ENCODE measurements at places on chromosomes 2 and 18.

- no peak for DNase-seq
Measured at GRCh38 chr2:217905395-217905794, 97.4 kb downstream of the TNS1 start.

DNA sequence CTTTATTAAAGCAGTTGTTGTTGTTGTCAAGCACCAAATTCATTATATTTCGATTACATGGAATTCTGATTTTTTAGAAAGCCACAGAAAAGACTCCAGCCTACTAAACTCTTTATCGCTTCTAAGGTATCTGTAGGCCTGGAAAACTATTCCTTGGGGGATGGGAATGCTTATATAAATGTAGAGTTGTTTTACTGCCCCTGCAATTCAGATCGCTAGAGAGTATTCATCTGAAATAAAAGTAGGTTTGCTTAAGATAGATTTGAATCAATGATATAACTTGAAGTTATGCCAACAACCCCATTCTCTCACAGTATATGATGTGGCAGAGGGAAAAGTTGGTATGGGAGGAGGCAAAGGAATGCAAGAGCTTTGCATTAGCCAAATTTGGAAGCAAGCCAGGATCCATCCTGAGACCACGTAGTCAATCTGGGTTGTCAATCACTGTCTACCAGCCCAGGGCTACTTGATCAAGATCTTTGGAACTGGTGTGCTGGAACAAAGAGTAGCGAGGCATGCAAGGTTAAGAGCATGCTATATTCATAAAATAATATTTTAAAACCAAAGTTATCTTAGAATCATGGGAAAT lies 95.9 kb downstream of the LYPD6B start:
- DNase-seq = no peak

DNA sequence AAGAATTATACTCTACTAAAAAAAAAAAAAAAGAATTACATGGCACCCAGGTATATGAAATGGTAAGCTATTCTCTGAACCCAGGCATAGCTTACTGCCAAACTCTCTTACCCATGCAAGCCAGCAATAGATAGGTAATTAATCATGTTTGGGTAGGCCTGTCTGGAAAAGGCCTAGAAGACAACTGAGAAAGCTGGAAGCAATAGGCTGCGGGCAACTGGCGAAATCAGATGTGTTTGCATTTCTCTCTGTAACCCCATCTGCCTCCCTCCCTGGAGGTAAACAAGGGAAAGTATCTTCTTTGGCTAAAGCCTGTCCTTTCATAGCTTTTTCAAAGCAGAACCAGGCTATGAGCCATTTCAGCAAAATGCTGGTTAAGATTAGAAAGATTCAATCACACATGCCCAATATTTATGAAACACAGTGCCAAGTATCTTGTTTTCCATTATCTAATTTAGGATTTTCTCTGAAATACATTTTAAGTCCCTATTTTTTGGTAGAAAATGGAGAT lies 934.8 kb upstream of the DDX18 start:
- DNase-seq = no peak

DNA sequence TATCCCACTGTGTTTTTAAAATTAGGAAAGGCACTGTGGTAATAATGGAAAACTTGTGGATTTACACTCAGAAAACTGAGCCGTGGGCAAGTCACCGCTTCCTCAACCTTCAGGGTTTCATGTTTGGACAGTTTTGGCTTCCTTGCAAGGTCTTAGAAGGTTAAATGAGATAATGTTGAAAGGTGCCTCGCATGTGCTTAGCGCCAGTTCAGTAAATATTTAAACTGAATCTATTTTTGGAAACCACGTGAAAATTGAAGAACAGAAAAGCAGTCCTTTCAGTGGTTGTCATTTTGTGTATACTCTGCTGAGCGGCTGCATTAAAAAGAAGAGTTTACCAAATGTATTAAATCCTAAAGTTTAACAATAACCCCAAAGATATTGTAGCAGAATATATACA lies 15.2 kb upstream of the AGAP1 start:
- DNase-seq = no peak

- DNase-seq = no peak
Measured at GRCh38 chr2:129798626-129799025, 180.8 kb upstream of the RAB6C start.

- DNase-seq = no peak
Measured at GRCh38 chr2:37790019-37790418, 118.6 kb upstream of the CDC42EP3 start.

DNA sequence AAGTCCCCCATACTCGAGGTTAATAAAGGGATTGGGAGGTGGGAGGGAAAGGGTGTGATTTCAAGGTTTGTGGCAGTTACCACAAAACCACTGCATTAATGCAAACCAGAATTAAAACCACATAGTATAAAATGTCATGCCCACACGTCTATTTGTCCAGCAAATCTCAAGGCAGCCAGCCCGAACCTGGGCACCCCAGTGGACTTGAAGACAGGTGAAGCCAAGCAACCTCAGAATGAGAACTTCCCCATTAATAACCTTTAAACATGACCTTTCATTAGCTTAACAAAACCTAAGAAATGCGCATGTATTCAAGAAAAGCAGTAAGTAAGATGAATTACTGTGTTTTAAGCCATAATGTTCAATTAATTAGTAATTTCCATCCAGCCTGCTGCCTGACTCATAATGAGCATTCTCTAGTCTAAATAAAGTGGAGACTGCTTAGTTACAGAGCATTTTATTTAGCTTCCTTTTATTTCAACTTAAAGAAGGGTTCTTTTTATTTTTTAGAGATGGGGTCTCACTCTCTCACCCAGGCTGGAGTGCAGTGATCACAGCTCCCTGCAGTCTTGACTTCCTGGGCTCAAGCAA lies 229.6 kb downstream of the FAM210A start:
- DNase-seq = no peak

- no peak for DNase-seq
Measured at GRCh38 chr2:133486771-133487191, 81.5 kb downstream of the NCKAP5 start.

DNA sequence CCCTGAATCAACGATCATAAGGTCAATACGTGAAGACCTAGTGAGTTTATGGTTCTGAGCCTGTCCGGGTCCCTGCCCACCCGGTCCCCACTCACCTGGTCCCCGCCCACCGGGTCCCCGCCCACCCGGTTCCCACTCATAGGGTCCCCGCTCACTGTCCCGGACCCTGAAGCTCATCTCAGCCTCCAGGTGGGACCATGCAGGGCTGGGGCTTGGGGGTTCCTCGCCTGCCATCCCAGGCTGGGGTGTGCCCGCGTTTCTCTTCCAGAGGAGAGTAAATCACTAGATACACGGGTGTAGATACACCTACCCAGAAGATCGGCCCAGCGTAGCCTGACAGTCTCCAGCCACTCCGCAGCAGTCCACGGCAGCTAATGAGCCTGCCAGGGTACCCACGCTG lies 131.5 kb downstream of the MBP start:
- no peak for DNase-seq

GRCh38 chr2:49812730-49813129 lies 658.4 kb upstream of the FSHR start:
- no peak for DNase-seq

DNA sequence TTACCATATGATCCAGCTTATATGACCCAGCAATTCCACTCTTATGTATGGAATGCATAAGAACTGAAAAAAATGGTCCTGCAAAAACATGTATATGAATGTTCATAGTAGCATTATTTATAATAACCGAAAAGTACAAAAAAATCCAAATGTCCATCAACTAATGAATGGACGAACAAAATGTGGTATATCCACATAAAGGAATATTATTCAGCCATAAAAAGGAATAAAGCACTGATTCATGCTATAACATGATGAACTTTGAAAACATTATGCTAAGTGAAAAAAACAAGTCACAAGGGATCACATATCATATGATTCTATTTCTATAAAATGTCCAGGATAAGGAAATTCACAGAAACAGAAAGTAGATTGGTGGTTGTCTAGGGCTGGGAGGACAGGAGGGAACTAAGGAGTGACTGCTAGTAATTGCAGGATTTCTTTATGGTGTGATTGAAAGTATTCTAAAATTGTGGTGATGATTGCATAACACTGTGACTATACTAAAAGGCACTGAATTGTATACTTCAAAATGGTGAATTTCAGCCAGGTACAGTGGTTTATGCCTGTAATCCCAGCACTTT lies 10.0 kb upstream of the DIS3L2 start:
- DNase-seq = no peak

DNA sequence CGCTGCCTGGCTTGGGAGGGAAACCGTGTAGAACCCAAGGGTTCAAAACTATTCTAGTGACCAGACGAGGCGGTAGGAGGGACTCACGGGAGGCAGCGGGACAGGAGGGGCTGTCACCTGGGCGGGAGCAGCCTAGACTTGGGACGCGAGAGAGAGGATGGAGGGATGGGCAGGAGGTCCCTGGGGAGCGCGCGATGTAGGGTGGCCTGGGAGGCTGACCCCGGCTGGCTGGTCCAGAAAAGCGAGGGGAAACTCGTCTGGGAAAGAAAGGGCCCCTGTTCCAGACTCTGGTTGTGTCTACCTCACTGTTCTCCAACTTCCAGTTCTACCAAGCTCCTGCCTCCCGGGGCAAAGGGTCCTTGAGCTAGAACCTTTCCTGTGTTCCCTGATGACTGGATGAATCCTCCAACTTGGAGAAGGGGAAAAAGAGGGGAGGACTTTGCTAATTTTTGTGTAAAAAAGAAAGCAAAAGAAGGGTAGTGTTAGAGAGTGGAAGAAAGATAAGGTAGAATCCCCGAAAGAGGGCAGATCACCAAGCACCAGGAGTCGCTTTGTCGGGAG lies 1.4 kb downstream of the DOK6 start:
- peak; percentile 1 for DNase-seq

- no peak for DNase-seq
Measured at GRCh38 chr18:66534110-66534509, 69.8 kb downstream of the CDH19 start.

- DNase-seq = no peak
Measured at GRCh38 chr2:223969315-223969714, 12.1 kb downstream of the MRPL44 start.

- no peak for DNase-seq
Measured at GRCh38 chr2:112830682-112831512, 5.7 kb downstream of the IL1B start.

DNA sequence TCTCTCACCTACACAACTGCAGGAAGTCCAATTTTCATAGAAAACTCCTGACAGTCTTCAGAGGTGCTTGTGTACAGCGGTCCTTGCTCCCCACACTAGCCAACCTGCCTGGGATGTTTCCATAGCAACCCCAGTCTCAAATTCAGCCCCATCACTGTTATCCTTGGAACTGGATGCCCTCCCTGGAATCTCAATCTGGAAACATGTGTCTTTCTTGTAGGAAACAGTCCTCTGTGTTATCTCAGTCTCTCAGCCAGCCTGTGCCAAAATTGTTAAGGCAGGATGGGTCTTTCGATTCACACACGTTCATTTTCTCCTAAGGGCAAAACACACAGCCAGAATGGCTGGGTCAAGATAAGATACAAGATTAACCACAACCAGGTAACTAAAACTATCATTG lies 295.5 kb upstream of the RND3 start:
- no peak for DNase-seq

- no peak for DNase-seq
Measured at GRCh38 chr18:55856229-55856628, 268.2 kb upstream of the TCF4 start.

- no peak for DNase-seq
Measured at GRCh38 chr18:21191596-21192307, 50.3 kb upstream of the GREB1L start.

GRCh38 chr2:9556121-9556743 lies 602 bp upstream of the ADAM17 start:
- no peak for DNase-seq

GRCh38 chr2:239459056-239459455 lies 58.2 kb upstream of the HDAC4 start:
- DNase-seq = no peak

DNA sequence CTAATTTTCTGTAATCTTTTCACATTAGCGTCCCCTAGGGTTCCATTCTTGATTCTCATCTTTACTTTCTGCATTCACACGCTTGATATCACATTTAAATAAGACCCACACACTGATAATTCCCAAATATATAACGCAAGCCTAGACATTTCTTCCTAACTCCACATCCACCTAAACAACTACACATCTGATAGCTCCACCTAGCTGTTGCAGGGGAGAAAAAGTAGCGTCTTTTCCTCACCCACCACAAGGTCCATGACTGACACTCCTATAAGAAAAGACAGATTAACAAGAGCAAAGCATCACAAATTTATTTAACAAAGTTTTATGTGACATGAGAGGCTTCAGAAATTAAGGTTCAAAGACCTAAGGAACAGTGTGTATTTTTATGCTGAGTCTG lies 862.2 kb upstream of the DDX18 start:
- DNase-seq = no peak

DNA sequence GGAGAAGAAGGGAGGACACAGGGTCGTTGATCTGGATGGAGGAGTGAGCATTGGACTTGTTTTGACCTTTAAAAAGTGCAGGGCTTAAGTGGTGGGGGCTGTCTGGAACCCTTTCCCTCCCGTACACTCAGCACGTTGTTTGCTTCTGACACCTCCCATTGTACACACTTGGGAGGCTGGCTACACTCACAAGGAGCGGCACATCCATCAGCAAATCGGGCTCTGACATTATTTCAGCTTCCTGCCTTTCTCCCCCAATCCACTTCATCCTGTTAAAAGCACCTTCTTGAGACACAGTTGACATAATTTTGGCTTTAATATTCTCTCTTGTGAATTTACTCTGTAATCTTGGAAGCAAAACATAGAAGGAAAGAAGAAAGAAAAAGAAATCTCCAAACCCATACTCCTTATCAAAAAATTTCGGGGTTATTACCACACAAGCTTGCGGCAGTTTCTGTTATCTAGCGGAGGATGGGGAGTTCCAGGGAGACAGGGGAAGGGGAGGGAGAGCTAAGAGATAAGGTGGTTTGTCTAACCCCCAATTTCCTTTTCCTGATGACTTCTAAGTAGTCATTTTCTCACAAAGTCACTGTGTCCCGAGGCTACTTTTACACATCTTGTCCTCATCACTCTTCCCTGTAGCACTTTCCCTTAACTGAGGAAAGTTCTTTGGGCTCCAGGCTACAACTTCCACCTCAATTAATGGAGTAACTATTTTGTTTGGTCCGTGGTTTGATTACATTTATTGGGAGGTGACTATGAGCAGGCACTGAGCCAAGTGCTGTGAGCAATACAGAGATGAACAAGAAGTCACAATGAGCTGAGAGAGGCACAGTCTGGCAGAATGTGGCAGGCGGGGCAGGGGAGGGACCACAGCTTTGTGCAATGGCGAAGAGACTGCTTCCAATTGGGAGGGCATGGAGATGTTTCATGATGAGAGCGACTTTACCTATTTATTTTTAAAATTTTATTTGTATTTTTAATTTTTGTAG lies 240.1 kb upstream of the MEX3C start:
- no peak for DNase-seq

DNA sequence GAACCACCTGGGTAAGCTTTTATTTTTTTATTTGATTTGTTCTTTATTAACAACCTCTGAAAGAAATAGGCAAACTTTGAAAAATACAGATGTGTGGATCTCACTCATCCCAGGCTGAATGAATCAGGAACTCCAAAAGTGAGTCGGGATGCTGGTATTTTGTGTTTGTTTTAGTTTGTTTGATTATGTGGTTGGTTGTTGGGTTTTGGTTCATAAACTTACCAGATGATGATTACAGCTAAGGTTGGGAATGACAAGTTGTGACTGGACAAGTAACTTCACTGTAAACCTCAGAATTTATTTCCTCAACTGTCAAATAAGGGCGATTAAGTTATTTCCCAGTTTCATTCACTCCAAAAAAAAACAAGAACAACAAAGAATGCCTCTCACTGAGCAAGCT lies 80.5 kb upstream of the KIF5C start:
- DNase-seq = no peak

GRCh38 chr2:152620985-152621384 lies 96.3 kb downstream of the PRPF40A start:
- no peak for DNase-seq

Measured in GM12892 (cell line).